NCI-H1417 treated with DMSO at 0.1 percent for 48 hours (cell line): ENCODE measurements at places on chromosomes 11 and 22.

GRCh38 chr11:68481579-68482240 lies 21.2 kb downstream of the PPP6R3 start:
- DNase-seq = no peak

GRCh38 chr11:133724116-133724515 lies 121.2 kb downstream of the SPATA19 start:
- DNase-seq = no peak

GRCh38 chr22:41260871-41261270 lies 20.1 kb upstream of the CHADL start:
- no peak for DNase-seq

GRCh38 chr22:28894807-28895206 lies 11.4 kb downstream of the ZNRF3 start:
- no peak for DNase-seq

- DNase-seq = no peak
These were observed 707 bp upstream of the CD151 start for GRCh38 chr11:831961-832528.

GRCh38 chr11:8870411-8871170 lies 40.4 kb upstream of the AKIP1 start:
- no peak for DNase-seq

DNA sequence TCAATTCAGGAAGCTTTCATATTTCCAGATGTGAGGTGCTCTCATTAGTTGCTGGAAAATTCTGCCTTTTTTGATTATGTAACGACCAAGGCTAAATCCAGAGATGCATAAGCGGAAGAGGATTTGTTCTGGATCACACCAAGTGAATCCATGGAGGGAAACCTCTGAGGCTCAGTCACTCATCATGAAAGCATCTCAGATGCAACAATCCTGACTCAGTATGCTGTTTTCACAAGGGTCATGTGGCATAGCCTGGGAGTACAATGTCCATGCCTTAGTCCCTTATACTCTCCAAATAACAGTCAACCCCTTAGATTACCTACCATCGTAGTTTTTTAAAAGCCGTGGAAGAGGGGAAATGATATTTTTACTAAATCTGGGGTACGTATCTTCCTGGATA lies 445.6 kb downstream of the NTM start:
- no peak for DNase-seq

DNA sequence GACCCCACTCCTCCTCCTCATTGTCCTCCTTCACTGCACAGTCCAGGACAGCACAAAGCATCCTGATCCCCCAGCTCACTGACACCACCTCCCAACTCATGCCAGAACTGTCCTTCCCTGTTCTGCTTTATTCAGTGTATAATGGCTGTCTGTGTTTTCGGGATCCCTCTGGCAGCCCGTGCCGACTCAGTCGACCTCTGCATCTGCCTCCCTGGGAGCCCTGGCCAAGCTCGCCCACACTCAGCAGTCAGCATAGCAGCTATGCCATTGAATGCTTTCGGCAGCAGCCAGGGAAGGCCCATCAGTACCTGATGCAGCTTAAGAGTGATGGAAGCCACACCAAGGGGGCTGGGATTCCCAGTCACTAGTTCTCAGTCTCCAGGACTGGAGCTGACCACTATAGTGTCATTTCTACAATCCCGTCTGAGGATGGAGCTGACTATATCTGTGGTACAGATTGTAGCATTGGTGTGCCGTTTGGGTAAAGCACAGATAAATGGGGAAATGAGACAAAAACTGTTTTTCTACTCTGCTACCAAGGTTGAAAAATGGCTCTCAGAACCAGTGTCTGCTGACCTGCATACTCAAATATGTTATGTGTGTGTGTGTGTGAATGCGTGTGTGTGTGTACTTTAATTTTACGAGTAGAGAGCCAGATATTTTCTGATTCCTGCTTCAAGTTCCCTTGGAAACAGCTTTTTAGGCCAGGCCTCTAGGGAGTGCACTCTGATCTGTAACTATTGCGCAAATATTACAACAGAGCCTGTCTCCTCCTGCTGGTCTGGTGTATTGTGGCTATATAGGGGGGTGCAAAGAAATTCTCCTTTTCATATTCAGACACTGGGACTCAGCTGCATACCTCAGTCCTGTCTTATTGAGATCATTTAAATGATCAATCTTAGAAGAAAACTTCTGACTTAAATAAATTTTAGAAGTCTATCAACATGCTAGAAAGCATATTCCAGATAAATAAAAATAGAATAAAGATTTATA lies 78.8 kb upstream of the TOP3B start:
- DNase-seq = peak; percentile 11

DNA sequence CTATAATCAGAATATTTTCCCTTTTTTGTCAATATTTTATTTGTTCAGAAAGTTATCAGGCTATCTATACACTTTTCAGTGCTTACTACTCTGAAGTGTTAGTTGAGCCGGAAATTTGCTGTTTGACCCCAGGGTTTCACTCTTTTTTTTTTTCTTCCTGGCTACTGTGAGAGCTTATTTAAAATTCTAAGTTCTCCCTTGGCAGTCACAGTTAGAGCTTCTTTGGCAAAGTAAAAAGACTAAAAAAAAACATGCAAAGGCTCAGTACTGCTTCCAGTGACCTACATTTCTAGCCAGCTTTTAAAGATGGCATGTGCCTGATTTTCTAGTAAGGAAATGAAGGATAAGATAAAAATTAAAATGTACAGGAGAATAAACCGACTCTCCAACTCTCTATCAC lies 48.4 kb downstream of the ELP4 start:
- DNase-seq = no peak

DNA sequence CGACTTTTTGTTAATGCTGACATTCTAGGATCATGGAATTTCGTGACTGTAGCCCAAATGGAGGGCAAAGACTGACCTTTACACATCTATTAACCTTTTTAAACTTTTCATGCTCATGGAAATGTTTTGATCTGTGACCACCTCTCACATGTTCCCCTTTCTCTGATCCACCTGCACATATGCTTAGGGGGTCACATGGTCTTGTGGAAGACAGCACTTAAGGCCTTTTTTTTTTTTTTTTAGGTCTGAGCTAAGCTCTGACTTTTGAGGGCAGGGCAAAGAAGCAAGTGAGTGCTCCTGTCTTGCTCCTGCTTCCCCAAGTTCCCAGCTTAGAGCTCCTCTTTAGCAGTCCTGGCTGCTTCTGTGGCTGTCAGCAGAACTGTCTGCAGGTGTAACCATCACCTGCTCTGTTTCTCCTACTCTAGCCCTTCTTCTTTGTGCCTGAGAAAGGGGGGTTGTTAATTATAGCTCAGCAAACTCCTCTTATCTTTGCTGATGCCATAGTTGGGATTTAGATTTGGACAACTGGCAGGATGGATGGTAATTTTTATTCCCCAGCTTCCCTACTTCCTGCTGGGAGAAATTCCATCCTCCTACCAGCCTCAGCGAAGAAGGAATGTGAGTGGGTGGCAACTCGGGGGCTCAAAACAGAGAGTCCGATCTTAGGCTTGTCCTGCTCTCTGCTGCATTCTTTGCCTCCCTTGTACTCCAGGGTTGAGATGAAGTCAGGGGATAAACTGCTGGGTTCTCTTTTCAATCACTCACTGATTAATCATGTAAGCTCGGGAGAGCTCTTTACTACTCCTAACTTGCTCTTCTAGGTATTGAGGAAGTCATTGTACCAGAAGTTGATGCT lies 64.4 kb downstream of the GRAMD1B start:
- DNase-seq = no peak

GRCh38 chr11:27411328-27411727 lies 48.3 kb upstream of the CCDC34 start:
- no peak for DNase-seq

GRCh38 chr22:47600281-47600680 lies 837.8 kb downstream of the TBC1D22A start:
- DNase-seq = no peak

- DNase-seq = no peak
These were observed 9.2 kb upstream of the TSKU start for GRCh38 chr11:76773921-76774361.

- DNase-seq = no peak
These were observed 26.4 kb downstream of the ARVCF start for GRCh38 chr22:19990188-19990587.

DNA sequence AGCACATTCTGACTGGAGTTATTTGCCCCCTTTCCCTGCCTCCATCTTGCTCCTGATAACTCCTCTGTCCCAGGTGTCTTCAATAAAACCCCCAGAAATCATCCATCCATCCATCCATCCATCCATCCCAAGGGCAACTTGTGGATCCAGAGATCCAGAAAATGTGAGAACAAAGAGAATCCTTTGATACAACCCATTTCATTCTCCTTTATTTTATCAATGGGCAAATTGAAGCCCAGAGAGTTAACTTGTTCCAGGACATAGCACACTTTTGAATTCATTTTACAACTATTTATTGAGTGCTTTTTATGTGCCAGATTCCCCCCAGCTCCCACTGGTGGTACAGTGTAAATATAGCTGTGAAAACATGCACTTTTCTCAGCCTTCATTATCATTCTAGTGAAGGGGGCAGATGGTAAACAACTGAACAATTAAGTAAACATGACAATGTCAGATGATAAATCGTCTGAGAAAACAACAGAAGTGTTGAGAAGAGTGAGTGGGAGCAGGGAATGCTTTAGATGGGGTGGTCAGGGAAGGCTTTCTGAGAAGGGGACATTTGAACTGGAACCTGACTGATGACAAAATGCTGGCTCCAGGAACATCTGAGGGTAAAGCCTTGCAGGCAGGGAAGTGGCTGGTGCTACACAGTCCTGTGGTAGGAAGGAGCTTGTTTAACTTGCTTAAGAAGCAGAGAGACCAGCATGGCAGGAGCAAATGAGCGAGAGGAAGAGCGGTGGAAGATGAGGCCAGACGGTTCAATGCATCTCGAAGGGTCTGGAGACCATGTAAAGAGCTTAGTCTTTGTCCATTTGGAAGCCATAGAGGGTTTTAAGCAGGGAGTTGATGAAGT lies 80.0 kb upstream of the TIMP3 start:
- no peak for DNase-seq
